CD4-positive, alpha-beta T cell treated with Interleukin-4 for 1 hour (primary cell): ENCODE measurements at places on chromosomes 7 and 10.

- no peak for DNase-seq
These were observed 642.8 kb upstream of the LRRTM3 start for GRCh38 chr10:66283064-66283463.

DNA sequence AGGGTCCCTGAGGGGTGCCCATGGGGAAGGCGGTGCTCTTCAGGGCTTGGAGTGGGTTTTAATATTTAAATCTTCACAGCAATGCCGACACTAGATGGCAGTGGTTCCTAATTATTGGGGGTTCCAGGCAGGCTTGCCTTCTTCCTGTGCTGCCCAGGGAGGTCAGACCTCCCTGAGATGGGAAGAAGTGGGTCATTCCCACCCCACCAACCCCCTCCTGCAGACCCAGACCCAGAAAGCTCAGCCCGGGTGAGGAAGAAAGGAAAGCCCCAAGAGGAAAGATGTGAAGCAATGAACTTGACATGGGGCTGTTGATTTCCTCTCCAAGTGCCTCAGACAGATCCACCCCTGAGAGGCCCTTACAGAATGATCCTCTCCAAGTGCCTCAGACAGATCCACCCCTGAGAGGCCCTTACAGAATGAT lies 85.1 kb upstream of the LANCL2 start:
- DNase-seq = peak; percentile 76

DNA sequence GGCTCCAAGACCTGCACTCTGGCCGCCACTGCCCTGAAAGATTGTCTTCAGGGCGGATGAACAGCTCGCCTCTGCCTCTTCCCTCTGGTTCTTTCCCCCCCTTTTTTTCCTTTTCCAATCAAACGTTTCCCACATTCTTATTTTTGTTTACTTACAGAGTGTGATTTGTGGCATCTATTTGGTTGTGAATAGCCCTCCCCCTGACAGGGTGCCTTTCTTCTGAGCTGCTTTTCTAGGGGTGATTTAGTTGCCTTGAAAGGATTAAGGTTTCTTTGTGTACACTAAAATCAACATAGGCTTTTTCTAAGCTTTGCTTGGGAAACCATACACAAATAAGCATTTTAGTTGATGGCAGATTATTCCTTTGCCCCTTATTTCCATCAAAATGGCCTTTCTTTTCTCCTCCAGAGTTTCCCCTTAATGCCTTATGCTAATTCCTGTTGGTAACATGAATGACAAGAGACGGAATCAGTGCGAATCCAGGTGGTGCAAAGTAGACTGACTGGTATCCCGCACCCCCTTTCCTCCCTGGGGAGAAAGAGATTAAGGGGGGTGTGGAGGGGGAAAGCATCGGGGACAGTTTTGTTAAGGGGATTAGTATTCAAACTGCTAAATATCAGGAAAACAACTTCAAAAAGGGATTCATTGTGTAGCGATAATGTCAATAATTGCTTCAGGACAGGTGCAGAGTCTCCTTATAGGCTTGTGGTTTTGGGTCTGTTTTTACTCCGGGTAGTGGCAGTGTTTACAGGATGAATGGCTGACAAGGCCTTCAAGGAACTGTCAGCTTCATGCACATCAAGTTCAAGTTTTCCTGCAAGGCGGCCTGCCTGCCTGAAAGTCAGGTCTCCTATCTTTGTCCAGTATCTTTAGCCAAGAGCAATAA lies 431.6 kb upstream of the GALNT17 start:
- no peak for DNase-seq

GRCh38 chr7:1741751-1742554 lies 71.9 kb downstream of the ELFN1 start:
- DNase-seq = peak; percentile 18

GRCh38 chr7:153065051-153065450 lies 305.5 kb downstream of the ACTR3B start:
- no peak for DNase-seq

- peak; percentile 49 for DNase-seq
These were observed 217.8 kb upstream of the HPS1 start for GRCh38 chr10:98664329-98665042.

DNA sequence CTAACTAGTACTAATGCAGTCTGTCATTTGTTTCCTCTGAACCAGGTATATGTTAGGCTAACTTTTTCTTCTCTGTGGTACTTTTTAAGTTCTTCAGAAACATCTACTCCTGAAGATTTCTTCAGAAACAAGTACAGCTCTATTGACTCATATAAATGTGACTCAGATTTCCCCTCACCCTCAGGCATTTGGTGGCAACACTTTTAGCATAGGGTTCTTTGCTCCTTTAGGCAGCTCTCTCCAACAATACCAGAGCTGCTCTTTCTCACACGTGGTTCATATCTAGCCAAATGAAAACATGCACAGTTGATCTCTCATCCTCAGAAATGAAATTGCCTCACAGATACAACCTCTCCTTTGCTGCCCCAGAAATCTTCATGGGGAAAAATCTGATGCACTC lies 939.8 kb downstream of the SORCS1 start:
- DNase-seq = no peak

- no peak for DNase-seq
These were observed 44.0 kb downstream of the IMMP2L start for GRCh38 chr7:111518264-111518663.

- no peak for DNase-seq
These were observed 311.7 kb upstream of the BMPER start for GRCh38 chr7:33593611-33594010.

DNA sequence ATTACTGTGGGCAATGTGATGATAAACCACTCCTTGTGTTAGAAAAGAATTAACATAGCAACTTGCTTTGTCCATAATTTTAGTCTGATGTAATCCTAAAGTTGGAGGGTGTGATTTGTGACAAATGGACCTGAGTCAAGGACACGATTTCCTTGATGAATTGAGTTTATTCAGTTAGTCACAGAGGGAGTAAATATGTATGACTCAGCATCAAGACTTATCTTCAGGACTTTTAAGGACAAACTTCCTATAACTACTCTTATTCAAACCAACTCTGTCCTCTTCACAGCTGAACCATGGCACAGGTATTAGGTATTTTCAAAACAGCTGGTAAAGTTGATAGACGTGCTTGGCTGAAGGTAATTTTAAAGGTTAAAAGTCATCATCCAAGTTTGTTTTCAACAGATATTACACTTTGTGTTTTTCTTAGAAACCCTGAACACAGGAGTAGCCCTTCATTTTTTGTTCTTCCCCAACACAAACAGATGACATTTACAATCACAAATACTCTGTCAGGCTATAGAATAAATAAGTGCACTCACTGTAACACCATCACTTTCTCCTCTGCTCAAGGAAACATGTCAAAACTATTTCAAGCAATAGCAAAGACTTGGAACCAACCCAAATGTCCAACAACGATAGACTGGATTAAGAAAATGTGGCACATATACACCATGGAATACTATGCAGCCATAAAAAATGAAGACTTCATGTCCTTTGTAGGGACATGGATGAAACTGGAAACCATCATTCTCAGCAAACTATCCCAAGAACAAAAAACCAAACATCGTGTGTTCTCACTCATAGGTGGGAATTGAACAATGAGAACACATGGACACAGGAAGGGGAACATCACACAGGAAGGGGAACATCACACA lies 54.5 kb downstream of the COA1 start:
- no peak for DNase-seq

DNA sequence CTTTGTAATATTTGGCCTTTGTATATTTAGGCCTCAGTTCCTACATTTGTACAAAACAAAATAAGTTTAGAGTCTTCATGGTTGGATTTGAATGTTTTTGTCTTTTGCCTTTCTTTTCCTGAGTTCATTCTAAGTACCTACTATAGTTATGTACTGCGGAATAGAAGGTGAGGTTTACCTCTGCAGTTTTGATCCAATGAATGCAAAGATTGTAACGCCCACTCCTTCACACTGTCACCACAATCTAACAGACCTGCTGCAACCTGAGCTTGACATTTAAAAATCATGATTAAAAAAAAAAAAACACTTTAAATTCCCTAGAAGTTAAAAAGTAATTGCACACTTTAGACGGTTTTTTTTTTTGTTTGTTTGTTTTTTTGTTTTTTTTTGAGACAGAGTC lies 145.0 kb downstream of the CALCR start:
- DNase-seq = no peak

GRCh38 chr7:54252256-54253035 lies 289.7 kb upstream of the VSTM2A start:
- DNase-seq = no peak

- DNase-seq = peak; percentile 82
These were observed at the start of gene TMEM243 for GRCh38 chr7:87219545-87220025. Gene TMEM243, minus strand, starts transcription at chr7:87219732. Its CDS starts 229 bp downstream, at chr7:87219503.

DNA sequence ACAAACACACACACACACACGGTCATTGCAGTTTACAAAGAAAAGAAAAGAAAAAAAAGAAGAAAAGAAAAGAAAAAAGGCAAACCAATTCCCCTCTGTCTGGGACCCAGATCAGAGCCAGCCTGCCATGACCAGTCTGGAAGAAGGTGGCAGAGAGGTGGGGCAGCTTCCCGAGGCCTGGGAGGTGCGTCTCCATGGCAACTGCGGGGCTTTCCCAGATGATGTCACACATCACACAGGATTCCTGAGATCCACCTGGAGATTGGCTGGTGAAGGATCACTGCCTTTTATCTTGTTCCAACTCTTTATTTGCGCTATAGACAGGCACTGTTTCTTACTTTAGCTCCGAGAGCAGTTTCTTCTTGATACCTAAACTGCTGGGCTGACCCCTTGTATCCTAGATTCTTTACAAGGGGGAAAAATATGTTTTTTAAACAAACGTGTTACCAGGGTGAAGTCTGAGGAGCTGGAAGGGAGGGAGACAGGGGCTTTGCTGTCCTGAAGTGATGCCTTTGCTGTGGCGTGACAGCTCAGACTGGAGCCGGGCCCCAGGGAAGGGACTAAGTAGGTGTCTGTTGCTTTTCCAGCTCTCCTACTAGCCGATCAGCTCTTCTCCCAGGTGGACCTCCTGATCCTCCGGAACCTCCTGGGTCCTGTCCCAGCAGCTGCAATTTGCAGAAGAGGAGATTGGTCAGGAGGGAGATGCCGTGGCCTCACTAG lies 298.5 kb downstream of the KLF6 start:
- no peak for DNase-seq

DNA sequence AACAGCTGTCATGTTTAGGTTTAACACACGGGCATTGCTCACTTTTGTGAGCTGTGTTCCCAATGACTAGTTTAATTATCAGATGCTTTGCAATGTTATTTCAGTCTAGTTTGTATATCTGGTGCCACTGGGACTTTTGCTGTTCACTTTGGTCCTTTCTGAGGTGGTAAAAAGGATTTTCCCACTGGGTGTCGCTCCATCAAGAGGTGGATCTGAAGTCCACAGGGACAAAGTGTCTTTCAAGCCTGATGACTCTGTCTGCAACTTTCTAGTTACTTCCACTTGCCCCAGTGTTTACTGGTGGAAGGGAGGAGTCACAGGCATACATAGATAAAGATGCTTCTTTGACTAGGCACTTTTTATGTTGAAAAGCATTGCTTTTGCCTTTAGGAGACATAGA lies 242.2 kb downstream of the HGF start:
- DNase-seq = no peak

- DNase-seq = peak; percentile 43
These were observed 16.0 kb upstream of the SLC29A3 start for GRCh38 chr10:71302874-71303568.
